Effector memory CD4-positive, alpha-beta T cell (primary cell): ENCODE measurements at places on chromosomes 7 and 10.
A peak's percentile ranks its signal among the peaks of the same experiment; 100 is the strongest.

- H3K4me1 ChIP-seq, result no peaks in the 10 kb centered on the region
- H3K27ac ChIP-seq, result no peak overlapping the region
- no peak overlapping the region for H3K4me3 ChIP-seq
- no peak for DNase-seq
- no peaks in the 10 kb centered on the region for H3K36me3 ChIP-seq
Measured at GRCh38 chr7:93092757-93093370, 24.9 kb downstream of the SAMD9 start.

DNA sequence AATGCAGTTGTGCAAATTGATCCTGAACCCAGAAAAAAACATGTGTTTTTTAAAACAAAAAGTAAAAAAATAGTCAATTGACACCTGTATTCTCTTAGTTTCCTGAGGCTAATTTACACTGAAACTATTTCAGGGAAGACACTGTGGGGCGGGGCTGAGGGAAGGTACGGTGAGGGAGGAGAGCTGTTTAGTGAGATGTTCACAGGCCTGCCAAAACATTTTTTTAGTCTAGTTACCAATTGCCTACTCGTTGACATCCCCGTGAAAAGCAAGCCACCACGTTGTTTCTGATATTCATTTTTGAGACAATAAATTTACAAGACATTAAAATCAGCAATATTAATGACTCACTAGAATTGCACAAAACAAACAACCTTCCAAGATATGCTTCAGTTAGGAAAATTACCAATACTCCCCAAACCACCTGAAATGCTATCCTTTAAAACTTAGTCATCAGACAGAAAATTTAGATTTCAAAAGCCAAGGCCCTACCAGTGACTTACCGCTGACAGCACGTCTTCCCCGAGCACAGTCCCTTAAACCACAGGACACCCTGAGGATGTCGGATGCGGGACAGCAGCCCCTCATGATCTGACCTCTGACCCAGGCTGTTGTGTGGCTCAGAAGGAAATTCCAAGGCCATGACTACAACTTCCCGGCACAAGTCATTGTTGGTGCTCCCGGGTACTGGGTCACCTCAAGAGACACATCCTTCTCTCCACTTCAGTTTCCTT, 279.2 kb downstream of the PRPF18 start:
- H3K4me3 ChIP-seq, result no peak overlapping the region
- H3K36me3 ChIP-seq, result no peaks in the 10 kb centered on the region
- H3K4me1 ChIP-seq, result no peaks in the 10 kb centered on the region
- no peak overlapping the region for H3K27ac ChIP-seq

GRCh38 chr7:16839646-16840045, 34.8 kb upstream of the AGR2 start:
- DNase-seq, result no peak
- no peaks in the 10 kb centered on the region for H3K36me3 ChIP-seq
- H3K27me3 ChIP-seq, result no peaks in the 10 kb centered on the region

- no peaks in the 10 kb centered on the region for H3K36me3 ChIP-seq
- H3K4me1 ChIP-seq, result peaks cover 44% of the 10 kb centered on the region
- DNase-seq, result no peak
- H3K4me3 ChIP-seq, result peak overlapping the region; percentile 21
Measured at GRCh38 chr7:5596046-5596895, 172.6 kb upstream of the TNRC18 start.

DNA sequence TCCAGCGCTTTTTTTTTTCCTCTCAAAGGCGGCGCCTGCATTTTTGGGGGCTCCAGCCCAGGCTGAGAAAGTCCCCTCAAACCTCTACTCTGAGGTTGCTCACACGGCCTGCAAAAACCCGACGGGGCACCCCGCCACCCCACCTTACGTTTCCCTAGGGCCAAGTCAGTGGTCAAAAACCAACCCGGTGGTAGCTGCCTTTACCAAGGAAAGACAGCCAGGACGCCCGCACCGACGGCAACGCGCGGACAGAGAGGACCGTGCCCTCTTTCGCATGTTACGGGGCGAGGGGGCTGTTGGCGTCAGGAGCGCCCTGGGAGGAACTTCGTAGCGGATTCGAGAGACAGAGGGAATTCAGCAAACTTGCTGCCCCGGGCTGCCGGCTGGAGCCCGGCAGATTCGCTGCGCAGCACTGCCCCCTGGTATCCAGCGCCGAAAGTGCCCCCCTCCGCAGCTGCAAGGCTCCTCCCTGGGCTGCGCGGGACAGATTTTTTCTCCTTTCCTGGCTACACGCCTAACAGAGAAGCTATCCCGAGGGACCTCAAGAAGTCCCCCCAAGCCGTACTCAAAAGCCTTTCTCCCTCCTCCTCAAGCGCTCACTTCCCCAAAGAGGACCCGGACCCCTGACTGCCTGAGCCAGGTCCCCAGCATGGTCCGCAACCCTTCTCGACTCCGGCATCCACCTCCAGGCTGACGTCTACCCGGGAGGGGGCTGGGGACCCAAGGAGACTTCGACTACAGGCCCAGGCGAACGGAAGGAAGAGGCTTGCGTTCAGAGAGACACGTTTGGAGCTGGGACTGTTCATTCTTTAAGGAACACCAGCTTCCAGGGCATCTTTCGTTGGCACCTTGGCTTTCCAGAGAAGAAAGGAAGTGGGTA, 27.7 kb upstream of the VAX1 start:
- H3K27ac ChIP-seq, result no peak overlapping the region
- DNase-seq, result no peak
- H3K4me3 ChIP-seq, result no peak overlapping the region
- no peaks in the 10 kb centered on the region for H3K36me3 ChIP-seq

DNA sequence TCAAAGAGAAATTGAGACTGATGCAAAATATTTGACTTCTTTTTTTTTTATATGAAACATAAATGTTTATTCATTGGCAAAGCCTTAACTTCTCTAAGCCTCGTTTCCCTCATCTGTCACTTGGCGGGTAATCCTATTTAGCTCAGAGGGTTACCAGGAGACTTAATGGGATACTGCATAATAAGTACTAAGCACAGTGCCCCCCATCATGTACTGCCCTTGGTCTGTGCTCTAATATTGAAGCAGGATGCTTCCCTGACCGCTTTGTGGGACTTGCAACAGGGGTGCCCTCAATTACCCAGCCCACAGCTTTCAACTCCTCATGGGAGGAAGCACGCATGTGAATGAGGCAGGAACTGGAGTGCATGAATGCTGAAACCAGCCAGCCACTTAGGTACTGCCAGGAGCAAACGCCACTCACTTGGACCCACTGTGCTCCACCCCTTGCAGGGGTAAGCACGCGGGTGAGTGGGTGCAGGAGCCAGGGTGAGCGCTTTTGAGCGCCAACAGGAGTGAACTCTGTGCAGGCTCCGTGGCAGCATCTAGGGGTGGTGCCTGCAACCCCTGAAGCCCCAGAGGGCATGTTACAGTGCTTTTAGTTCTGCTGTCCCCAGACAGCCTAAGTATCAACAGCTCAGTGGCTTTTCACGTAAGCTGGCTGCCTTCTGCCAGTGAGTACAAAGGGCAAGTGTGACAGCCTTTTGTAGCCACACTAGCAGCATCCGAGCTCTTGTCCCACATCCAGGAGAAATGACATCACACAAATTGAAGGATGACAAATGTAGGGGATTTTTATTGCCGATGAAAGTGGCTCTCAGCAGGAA, 209.8 kb upstream of the C7orf33 start:
- H3K4me3 ChIP-seq, result no peak overlapping the region
- no peak for DNase-seq
- no peaks in the 10 kb centered on the region for H3K27me3 ChIP-seq
- H3K27ac ChIP-seq, result no peak overlapping the region
- H3K36me3 ChIP-seq, result no peaks in the 10 kb centered on the region
- H3K4me1 ChIP-seq, result no peaks in the 10 kb centered on the region

DNA sequence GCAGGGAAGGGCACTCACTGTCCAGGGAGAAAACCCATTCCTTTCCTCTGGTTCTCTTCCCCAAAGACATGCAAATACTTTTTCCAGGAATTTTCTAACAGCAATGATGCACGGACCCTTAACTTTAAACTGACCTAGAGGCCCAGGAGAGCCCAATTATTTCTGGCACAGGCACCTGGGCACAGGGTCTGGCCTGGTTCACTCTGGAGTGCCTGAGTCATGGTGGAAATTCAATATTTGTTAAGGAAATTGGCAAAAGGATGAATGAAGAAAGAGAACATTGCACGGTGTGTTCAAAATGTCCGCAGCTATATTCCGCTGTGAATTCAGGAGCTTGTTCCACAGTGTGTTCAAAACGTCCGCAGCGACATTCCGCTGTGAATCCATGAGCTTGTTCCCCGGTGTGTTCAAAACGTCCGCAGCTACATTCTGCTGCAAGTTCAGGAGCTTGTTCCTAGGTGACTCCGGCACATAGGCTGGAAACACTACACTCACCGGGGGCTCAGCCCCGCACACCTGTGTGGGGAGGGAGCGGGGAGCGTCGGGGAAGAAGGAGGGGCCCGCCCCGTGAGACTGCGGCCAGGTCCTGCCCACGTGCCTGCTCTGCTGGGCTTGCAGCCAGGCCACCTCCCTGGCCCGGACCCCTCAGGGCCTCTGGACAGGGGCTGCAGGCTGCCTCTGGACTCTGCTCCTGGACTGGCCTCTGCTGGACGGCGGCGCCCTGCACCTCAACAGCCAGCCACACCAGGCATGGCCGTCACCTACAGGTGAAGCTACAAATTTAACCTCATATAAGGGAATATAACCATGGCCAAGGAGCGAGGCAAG, 72.0 kb upstream of the FAM20C start:
- H3K27me3 ChIP-seq, result peaks cover 11% of the 10 kb centered on the region
- H3K27ac ChIP-seq, result no peak overlapping the region
- H3K36me3 ChIP-seq, result no peaks in the 10 kb centered on the region
- no peaks in the 10 kb centered on the region for H3K4me1 ChIP-seq
- H3K4me3 ChIP-seq, result no peak overlapping the region

GRCh38 chr7:107810626-107811025, 7.6 kb upstream of the SLC26A3 start:
- no peak overlapping the region for H3K4me3 ChIP-seq
- H3K27ac ChIP-seq, result no peak overlapping the region

DNA sequence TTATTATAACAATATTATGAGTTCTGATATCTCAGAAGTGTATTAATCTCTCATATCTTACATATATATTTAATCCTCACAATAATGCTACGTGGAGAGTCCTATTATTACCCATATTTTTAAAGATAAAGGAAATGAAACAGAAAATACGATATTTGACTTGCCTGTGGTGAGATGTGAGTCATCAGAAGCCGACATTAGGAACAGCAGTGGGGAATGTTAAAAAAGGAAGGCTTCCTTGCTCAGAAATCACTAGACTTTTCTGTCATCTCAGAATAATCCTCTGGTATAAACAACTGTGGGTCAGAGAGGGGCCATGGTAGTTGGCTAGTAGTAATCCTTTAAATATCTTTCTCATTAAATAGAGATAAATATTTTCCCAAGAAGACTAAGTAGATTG, 402.3 kb upstream of the PCDH15 start:
- H3K27ac ChIP-seq, result no peak overlapping the region
- no peaks in the 10 kb centered on the region for H3K36me3 ChIP-seq
- no peak for DNase-seq

GRCh38 chr7:70092314-70093204, 494.3 kb downstream of the AUTS2 start:
- H3K4me3 ChIP-seq, result no peak overlapping the region
- H3K4me1 ChIP-seq, result no peaks in the 10 kb centered on the region
- H3K27me3 ChIP-seq, result no peaks in the 10 kb centered on the region
- no peak for DNase-seq

DNA sequence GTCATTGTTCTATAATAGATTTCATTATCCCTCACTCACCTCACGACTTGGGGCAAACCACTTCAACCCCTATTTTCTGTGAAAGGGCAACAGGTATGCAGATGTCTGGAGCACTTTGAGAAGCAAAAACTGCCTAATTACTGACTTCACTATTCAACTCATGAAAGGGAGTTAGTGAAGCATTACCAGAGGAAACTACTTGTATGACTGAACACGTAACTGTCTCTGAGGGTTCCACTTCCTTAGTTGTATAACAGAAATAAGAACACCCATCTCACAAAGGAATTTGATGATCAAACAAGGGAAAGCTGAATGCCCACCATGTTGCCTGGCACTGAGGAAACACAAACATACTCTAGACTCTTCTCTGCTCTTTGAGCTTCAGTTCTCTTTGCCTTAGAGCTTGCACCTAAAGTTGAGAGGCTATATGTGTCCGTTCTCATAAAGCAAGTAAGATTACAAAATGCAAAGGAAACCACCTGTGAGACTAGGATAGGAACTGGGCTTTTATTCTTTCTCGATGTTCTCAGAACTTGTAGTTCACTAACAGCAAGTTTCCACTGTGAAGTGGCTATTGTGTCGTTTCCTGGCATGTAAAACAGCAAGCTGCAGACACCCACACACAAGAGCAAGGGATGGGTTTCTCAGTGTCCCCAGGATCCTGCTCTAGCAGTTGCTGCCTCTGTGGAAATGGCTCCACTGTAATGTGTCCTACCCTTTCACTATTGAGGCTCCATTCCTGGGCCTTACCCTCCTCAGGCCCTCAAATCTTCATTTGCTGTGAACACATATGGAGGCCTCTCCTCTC, 2.6 kb downstream of the TMEM243 start:
- peak overlapping the region; percentile 97 for H3K4me3 ChIP-seq
- H3K27ac ChIP-seq, result peak overlapping the region; percentile 95
- H3K36me3 ChIP-seq, result no peaks in the 10 kb centered on the region
- no peak for DNase-seq
- H3K4me1 ChIP-seq, result peaks cover 60% of the 10 kb centered on the region

- no peaks in the 10 kb centered on the region for H3K4me1 ChIP-seq
- no peaks in the 10 kb centered on the region for H3K36me3 ChIP-seq
- H3K4me3 ChIP-seq, result no peak overlapping the region
- no peaks in the 10 kb centered on the region for H3K27me3 ChIP-seq
Measured at GRCh38 chr10:114604357-114605130, 53.5 kb downstream of the ABLIM1 start.

DNA sequence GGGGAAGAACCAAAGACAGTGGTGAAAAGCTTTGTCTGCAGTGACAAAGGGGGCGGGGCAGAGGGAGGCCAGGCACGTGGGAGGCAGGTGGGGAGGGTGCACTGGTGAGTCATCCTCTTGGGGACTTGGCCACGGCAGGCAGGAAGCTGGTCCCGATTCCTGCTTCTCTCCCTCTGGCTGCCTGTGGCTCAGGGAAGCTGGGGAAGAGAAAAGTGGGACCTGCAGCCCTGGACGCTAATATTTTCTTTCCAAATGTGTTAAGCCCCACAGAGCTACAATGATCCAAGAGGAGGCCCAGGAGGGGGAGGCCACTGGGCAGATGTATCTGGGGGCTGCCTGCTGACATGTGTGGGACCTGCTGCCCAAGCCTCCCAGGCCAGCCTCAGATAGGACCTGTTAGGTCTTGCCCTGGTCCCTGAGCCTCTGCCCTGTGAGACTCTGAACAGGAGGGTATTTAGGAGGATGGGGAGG, 231.8 kb downstream of the KCNMA1 start:
- H3K4me1 ChIP-seq, result no peaks in the 10 kb centered on the region
- H3K27ac ChIP-seq, result no peak overlapping the region
- no peaks in the 10 kb centered on the region for H3K36me3 ChIP-seq
- no peak overlapping the region for H3K4me3 ChIP-seq

- DNase-seq, result no peak
- no peaks in the 10 kb centered on the region for H3K36me3 ChIP-seq
- peaks cover 21% of the 10 kb centered on the region for H3K4me1 ChIP-seq
- peaks cover 38% of the 10 kb centered on the region for H3K27me3 ChIP-seq
- H3K27ac ChIP-seq, result no peak overlapping the region
Measured at GRCh38 chr7:127252377-127252713, 396 bp downstream of the GRM8 start.

- H3K4me1 ChIP-seq, result no peaks in the 10 kb centered on the region
- no peak overlapping the region for H3K27ac ChIP-seq
- H3K27me3 ChIP-seq, result no peaks in the 10 kb centered on the region
- no peaks in the 10 kb centered on the region for H3K36me3 ChIP-seq
- no peak overlapping the region for H3K4me3 ChIP-seq
- no peak for DNase-seq
Measured at GRCh38 chr10:29946953-29947700, 112.3 kb downstream of the JCAD start.
